ENCODE measurements at places on chromosomes 4 and X.

DNA sequence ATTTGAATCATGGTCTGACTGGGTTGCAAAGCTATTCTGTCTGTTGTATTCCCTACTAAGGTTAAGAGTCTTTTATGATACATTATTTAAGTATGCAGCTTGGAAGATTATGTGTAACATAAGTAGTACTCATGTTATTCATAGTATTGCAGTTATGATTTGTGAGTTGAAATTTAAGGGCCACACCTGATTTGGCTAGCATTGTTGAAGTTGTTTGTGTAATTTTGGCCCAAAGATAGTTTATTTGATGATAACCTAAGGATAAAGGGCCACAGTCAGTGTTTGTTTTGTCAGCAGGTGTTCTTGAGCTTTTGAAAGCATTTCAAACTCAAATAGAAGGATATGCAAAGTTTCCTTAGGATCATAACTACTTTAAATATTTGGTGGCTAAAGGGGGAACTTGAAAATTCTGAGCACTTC is 38.9 kb downstream of the NUDT9 start:
- DNase-seq = no peak

DNA sequence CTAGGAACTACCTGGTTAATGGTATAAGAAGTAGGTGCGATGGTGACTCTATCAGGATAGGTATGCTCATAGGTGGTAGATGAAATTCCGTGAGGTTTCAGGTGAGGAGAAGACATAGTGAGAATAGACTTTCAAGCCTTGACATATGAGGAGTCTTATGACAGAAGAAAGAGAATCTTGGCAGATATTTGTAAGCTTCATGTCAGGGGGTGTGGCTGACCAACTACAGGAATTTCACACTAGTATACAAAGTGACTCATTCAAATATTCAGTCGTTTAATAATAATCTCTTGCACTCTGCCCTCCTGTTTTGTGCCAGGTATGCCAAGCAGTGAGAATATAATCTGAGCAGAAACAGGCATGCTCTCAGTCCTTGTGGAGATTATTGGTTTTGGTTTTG is 22.8 kb downstream of the PACRGL start:
- no peak for DNase-seq

DNA sequence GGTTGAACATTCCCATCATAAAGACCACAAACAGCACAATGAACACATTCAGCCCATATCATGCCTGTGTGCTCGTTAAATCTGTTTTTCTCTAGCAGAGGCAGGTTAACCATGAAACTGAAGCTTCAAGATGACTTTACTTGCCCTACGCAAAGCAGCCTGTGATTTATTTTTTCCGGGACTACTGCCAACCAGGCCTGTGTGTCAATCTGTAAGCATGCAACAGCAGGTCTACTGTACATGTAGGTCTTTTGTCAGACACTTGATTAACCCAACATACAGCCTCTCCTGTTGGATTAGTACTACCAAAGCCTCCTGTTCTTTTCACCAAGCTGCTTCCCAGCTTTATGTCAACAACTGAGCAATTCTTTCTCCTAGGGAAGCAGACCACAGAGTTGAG is 85.5 kb upstream of the ACSL1 start:
- DNase-seq = no peak

- no peak for DNase-seq
Observed at GRCh38 chr4:1240721-1241465, 8.0 kb downstream of the CTBP1 start.

GRCh38 chrX:132563976-132564375 is 75.1 kb upstream of the MBNL3 start:
- no peak for DNase-seq

- no peak for DNase-seq
Observed at GRCh38 chrX:38426785-38427184, 74.4 kb downstream of the OTC start.

GRCh38 chr4:74291471-74291870 is 16.8 kb upstream of the EPGN start:
- no peak for DNase-seq

GRCh38 chr4:99013402-99013843 is 17.9 kb downstream of the METAP1 start:
- no peak for DNase-seq

- DNase-seq = no peak
Observed at GRCh38 chr4:138724530-138724929, 291.1 kb upstream of the NOCT start.

DNA sequence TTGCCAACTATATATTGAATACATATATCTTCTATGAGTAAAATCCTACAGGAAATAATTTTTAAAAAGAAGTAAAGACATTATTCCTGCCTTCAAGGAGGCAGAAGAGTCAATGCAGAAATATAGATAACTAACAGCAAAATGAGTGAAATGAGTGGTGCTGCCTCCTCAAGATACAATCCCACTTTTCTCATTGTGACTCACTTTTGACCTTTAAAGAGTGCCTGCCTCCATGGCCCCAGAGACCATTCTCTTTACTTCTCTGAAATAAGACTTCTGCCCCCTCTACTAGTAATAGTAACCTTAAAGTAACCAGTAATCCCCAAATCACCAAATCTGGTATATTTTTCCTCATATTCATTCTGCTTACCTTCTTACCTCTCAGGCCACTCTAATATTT is 15.5 kb downstream of the SLC10A7 start:
- DNase-seq = no peak

DNA sequence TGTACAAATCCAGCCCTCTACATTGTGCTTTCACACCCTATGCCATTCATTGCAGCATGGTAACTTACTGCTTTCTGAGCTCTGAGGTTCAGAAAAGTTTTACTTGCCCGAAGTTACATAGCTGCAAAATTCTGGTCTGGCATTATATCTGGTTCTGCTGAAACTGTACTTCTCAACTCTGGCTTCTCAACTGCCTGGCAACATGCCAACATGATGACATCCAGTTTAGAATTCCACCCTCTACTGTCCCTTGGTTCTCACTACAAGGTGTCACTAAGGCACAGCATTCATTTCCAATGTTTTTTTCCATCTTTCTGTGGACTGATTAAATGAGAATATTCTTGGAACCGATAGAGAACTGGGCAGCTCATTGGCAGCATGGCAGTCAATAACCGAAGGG is 242.9 kb upstream of the PRPS2 start:
- no peak for DNase-seq

Measured in activated CD4-positive, CD25-positive, alpha-beta regulatory T cell treated with anti-CD3 and anti-CD28 coated beads, Interleukin-2, amount 50 U/mL, for 16 hours (primary cell).